ENCODE measurements at places on chromosomes 2 and 18.

GRCh38 chr18:68417826-68418225, 297.1 kb downstream of the TMX3 start:
- DNase-seq, result no peak

DNA sequence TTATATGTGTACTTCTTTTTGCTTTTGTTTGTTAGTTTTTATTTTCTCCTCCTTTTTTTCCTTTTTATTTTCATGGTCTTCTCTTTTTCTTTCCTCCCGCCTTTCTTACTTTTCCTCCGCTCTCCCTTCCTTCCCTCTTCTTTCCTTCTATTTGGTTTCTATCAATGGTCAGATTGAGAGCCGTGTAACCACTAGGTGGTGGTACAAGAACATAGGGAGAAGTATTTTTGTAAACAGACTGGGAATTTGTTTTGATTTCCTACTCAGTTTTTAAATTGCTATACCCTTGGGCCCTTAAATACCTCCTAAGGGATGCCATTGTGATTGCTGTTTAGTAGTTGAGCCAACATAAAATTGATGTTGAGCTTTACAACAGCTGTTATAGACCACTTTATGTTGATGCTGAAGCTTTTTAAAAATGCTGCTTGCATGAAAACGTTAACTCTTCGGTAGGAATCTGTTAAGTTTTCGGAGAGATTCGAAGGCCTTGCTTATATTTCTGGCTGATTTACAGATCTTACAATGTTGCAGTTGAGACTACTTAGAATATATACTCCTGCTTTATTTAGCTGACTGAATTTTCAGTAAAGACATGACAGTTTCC, 124.2 kb downstream of the UBE2E3 start:
- peak; percentile 11 for DNase-seq

DNA sequence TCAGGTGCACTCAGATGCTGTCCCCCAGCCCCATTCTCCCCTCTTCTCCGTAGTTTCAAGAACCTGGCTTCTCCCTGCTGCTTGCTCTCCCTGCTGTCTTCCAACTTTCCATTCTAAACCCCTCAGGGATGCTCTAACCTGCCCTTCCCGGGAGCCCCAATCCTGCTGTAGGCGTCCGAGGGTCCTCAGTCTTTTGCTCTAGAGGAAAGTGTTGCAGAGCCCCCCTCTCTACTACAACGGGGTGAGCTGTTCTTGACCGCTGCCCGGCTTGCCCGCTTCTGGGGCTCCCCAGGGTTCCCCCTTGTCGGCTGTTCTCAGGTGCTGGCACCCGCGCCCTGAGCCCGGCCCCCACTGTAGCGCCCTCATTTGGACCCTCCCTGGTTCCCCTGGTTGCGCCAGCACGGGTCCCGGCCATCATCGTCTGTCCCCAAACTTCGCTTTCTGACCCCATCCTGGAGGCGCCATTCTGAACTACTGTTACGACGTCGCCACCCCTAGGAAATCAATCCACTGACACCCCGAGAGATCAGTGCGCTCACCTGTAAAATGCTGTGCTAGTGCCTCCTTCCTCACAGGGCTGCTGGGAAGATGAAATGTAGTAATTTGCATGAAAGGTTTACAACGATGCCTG, 31.9 kb upstream of the REG3G start:
- no peak for DNase-seq

GRCh38 chr2:207711750-207712530, 500 bp downstream of the CCNYL1 start:
- peak; percentile 70 for DNase-seq

DNA sequence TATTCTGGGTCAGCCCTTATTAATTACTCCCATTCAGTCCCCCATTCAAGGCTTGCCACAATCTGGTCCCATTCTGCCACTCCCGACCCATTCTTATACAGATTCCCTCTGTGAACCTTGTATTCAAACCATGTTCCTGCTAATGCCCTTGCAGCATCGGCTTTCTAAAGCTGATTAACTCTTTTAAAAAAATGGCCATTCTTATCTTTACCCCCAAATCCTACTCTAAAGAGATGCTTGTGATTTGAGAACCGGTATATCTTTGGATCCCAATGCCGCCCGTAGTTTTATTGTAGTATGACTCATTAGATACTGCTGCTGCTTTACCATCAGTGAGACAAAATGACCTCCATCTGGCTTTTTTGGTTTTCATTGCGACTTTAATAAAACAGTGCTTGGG, 72.2 kb downstream of the XRCC5 start:
- DNase-seq, result no peak

DNA sequence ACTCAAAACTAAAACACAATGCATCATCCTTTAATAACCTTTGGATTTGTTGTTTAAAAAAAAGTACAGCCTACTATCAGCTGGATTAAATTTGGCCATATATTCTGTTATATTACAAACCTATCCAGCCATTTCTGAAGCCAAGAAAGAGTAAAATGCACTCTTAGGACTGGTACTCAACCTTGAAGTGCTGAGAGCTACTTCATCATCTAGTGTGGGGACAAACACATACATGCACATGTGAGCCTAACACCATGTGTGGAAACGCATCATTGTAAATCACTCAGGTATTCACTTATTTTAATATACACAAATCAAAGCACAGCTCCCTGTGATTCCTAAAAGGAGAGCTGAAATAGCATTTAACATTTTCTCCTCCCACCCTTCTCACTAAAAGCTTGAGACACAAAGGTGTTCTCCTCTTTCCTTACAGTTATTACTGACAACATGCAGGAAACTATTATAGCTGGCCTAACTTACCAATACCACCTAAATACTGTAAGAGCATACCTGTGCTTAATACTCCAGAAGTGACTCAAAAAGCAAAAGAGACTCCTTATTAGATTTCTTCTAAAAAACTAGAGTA, 7.5 kb downstream of the BAZ2B start:
- no peak for DNase-seq

DNA sequence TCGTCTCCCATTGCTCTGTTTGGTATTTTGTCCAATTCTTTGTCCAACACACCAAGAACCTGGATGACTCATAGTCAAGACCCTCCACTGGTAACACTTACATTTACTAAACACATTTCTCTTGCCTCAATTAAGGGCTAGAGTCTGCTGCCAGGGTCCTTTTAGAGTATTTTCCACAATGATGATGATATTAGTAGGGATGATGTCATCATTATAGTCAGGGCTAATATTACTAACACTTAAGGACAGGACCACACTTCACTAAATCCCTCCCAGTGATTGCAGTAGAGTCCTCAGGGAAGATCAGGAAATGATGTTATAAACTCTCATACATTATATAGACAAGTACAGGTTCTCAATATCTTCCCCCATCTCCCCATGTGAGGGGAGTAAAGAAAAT, 13.6 kb upstream of the SS18 start:
- DNase-seq, result no peak

GRCh38 chr2:238127165-238128060, 11.1 kb upstream of the KLHL30 start:
- DNase-seq, result no peak

DNA sequence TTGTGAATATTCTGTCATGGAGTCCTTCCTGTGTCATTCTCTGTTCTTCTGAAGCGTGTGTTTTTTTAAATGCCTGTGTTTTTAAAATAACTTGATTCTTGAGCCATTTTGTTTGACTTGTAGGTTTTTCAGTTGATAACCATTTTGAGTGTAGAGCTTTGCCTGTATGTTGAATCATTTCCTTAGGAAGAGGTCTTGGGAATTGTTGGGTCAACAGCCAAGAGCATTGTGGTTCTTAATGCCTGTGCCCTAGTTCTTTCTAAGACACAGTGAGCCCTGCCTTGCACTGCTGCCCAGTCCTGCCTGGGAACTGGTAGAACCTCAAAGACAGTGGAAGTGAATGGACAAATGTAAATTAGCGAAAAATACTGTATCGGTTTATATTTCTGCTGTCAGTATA, 25.9 kb downstream of the RAB12 start:
- no peak for DNase-seq

DNA sequence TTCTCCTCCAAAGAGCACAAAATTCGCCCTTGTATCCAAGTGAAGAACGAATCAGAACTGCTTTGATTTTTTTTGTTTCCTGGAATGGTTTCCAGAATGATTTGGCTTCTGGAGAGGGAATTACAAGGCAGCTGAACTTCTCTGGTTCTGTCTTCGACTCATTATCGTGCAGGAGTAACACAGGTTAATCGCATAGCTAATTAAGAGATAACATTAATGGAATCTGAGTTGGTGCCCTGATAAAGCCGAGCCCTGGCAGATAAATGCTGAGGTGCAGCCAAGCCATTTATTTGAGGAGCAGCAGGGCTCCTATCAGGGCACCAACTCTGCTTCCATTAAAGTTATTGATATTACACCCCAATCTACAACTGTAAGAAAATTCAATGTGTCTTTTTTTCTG, 433.7 kb downstream of the ZNF521 start:
- no peak for DNase-seq

DNA sequence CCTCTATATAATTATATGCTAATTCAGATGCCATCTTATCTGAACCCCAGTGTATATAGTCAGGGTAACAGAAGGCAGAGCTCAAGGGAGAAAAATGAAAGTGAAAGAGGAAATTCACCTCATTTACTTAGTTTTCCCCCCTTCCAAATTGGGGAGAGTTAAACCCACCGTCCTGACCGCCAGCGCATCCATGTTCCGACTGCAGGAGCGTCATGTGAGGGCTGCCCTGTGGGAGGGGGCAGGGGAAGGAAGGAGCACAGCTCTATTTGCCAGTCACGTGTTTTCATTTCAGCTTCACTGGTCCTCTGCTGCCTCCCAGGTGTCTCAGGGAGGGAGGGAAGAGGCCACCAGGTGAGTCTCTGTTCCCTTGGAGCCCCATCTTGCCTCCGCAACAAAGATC, 13.2 kb downstream of the CNNM4 start:
- no peak for DNase-seq

- no peak for DNase-seq
Measured at GRCh38 chr2:46325182-46325928, 28.1 kb downstream of the EPAS1 start.

- no peak for DNase-seq
Measured at GRCh38 chr18:22975508-22975907, 42.4 kb downstream of the RBBP8 start.

- DNase-seq, result no peak
Measured at GRCh38 chr18:67305466-67305865, 211.1 kb downstream of the DSEL start.

DNA sequence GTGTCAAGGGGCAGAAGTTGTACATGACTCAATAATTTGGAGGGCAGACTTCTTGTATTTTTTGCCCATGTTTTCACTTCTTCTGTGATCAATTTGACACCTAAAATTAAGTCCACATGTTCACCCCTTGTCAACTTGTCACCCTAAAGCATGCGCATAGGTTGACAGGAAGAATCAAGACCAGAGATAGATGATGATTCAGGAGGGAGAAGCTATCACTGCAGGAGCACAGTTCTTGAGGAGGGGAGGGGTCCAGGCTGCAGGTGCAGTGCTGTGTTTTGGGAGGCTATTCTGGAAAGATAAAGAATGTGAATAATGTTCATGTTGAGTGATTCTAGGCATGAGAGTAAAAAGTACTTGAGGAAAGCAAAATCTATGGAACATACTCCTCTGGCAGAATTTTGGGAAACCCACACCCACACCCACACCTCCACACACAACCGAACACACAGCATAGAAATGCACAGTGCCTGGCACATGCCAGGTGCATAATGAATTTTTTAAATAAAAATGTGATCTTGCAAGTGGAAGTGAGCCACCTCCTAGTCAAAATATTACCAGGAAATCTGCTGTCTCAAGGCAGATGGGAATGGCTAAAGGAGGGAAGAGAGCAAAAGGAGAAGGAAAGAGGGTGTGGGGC, 249.2 kb upstream of the MEX3C start:
- DNase-seq, result no peak

GRCh38 chr18:44651478-44651877, 29.2 kb upstream of the SETBP1 start:
- no peak for DNase-seq

GRCh38 chr2:55151733-55152433, 80.2 kb downstream of the CLHC1 start:
- no peak for DNase-seq

DNA sequence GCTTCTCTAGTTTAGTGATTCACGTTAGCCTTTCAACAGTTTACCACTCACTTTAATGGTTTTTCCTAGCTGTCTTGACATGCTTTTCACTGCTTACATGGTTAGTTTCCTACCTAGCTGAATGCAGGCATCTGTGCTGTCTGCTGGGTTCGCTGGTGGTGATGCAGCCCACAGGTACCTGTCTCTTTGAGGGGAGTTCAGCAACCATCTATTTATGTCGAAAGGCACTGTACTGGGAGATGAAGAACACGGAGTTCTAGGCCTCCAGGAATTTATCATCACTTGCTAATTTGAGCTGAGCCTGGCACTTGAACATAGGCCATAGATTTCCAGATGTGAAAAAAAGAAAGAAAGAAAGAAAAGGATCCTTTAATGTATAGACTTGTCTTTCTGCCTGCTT, 148.5 kb downstream of the NEDD4L start:
- no peak for DNase-seq

GRCh38 chr2:85226783-85227182, 93.6 kb downstream of the TCF7L1 start:
- no peak for DNase-seq

GRCh38 chr2:166376873-166377272, 1.1 kb upstream of the SCN9A start:
- DNase-seq, result no peak

GRCh38 chr2:160076914-160077313, 14.5 kb upstream of the PLA2R1 start:
- no peak for DNase-seq

DNA sequence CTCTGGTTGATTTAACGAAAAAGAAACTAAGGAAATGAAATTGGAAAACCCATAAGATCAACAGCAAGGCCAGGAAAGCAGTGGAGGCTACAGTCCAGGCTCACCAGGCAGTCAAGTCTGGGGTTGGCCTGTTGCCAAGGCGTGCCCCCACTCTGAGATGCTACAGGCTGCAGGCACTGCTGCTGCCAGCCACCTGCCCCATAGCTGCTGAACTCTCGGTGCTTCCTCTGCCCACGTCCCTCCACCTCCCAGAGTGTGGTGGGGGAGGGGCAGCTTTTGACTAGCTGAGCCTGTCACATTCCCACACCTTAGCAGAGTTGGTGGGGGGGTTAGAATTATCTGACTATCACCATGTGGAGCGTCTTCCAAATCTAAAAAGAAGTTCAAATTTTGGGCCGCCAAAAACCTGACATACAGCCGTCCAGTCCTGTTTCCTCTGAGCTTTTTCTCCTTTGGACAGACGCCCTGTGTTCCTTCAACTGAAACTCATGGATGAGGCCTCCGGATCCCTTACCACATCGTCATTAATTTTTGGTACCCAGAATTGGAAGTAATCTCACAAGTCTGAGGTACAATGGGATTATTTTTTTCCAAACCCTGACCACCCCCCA, 3.9 kb upstream of the SH3RF3 start:
- no peak for DNase-seq
